Cardiac muscle cell (in vitro differentiated cells and primary cell): ENCODE measurements at places on chromosomes 16 and 17.

DNA sequence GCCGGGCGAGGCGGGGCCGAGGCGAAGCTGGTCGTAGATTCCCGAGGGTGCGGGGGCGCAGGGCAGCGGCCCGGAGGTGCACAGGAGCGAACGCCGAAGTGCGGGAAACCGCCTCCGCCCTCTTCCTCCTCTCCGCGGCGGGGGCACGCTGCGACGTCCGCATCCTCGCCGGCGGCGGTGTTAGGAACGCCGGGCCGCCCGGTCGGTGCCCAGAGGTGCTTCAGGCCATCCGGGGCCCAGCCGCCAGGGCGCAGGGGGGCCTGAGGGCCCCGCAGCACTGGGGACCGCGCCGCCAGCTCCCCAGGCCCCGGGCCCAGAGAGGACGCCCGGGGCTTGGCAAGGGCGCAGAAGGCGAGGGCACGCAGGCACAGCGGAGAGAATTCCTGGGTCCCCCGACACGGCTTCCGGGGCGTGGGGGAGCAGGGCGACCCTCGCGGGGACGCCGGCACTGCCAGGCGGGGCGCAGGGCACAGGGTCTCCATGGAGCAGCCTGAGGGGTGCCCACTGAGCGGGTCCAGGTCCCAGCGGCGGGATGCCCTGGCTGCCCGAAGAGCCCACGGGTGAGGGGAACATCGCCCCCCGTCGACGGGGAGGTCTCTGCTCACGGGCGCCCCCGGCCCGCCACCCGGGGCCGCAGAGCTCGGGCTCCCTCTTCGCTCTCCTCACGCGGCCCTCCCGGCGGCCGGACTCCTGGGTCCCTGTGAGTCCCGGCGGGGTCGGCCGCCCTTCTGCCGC lies 576 bp downstream of the EPOP start:
- DNase-seq: no peak
- H3K4me1 ChIP-seq: peaks cover 11% of the 10 kb centered on the region
- no peaks in the 10 kb centered on the region for H3K36me3 ChIP-seq
- H3K4me3 ChIP-seq: peak overlapping the region; percentile 54

- H3K4me3 ChIP-seq: no peak overlapping the region
- no peak for DNase-seq
- peaks cover 5% of the 10 kb centered on the region for H3K4me1 ChIP-seq
- H3K27ac ChIP-seq: no peak overlapping the region
- no peaks in the 10 kb centered on the region for H3K27me3 ChIP-seq
Observed at GRCh38 chr16:11374255-11374654, 29.0 kb downstream of the RMI2 start.

GRCh38 chr16:89563639-89564392 lies 3.3 kb downstream of the RPL13 start:
- peaks cover 20% of the 10 kb centered on the region for H3K4me1 ChIP-seq
- no peak overlapping the region for H3K27ac ChIP-seq
- no peak for DNase-seq
- H3K36me3 ChIP-seq: peaks cover 32% of the 10 kb centered on the region
- no peaks in the 10 kb centered on the region for H3K27me3 ChIP-seq

GRCh38 chr16:82157836-82158235 lies 12.2 kb downstream of the MPHOSPH6 start:
- no peaks in the 10 kb centered on the region for H3K4me1 ChIP-seq
- no peak overlapping the region for H3K27ac ChIP-seq
- peak; percentile 23 for DNase-seq
- no peaks in the 10 kb centered on the region for H3K27me3 ChIP-seq

- no peaks in the 10 kb centered on the region for H3K4me1 ChIP-seq
- H3K27ac ChIP-seq: no peak overlapping the region
- no peak for DNase-seq
- no peaks in the 10 kb centered on the region for H3K36me3 ChIP-seq
- H3K27me3 ChIP-seq: no peaks in the 10 kb centered on the region
- H3K4me3 ChIP-seq: no peak overlapping the region
Observed at GRCh38 chr16:2188395-2188794, 8.0 kb downstream of the CASKIN1 start.

DNA sequence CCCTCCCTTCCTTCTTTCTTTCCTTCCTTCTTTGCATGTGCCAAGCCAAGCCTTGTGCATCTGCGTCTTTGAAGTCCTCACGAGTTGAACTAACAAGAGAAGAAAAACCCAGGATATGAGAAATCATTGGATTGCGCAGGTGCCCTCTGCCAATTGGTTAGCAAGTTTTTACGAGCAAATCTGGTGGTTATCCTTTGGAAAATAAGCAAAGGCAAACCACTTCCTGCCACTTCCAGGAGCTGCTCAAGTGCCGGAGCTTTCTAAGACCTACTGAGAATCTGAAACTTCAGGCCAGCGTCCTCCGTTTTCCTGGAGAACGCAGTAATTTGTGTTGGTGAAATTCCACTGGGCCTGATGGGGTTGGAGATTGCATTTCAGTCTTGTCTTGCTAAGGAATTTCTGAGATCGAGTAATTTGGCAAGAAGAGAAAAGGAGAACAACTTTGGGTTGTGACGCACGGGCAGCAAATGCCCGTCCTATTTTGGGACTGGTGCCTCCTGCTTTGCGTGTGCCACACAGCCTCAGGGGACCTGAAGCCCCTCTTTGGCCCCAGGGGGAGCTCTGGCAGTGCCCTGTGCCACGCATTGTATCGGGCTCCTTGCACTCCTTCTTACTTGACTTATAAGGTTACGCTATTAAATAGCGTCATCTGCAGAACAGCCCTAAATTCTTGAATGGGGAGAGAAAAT lies 56.4 kb downstream of the CMIP start:
- H3K27ac ChIP-seq: no peak overlapping the region
- no peak overlapping the region for H3K4me3 ChIP-seq
- H3K36me3 ChIP-seq: no peaks in the 10 kb centered on the region
- peaks cover 3% of the 10 kb centered on the region for H3K4me1 ChIP-seq
- no peak for DNase-seq
